ENCODE measurements at places on chromosomes 2 and 18. TPM values are rescaled to one million over a fixed set of nuclear protein-coding genes. Genes with fewer than 3 reads are reported as not detected.

IL1RL1 gene
- total RNA-seq = 32.3 TPM

GRCh38 chr18:48612917-48613316 lies 74.1 kb downstream of the CTIF start:
- H3K4me1 ChIP-seq = no peaks in the 10 kb centered on the region
- no peak overlapping the region for H3K27ac ChIP-seq
- H3K36me3 ChIP-seq = no peaks in the 10 kb centered on the region
- no peak for DNase-seq
- H3K4me3 ChIP-seq = no peak overlapping the region
- no peaks in the 10 kb centered on the region for H3K27me3 ChIP-seq

DNA sequence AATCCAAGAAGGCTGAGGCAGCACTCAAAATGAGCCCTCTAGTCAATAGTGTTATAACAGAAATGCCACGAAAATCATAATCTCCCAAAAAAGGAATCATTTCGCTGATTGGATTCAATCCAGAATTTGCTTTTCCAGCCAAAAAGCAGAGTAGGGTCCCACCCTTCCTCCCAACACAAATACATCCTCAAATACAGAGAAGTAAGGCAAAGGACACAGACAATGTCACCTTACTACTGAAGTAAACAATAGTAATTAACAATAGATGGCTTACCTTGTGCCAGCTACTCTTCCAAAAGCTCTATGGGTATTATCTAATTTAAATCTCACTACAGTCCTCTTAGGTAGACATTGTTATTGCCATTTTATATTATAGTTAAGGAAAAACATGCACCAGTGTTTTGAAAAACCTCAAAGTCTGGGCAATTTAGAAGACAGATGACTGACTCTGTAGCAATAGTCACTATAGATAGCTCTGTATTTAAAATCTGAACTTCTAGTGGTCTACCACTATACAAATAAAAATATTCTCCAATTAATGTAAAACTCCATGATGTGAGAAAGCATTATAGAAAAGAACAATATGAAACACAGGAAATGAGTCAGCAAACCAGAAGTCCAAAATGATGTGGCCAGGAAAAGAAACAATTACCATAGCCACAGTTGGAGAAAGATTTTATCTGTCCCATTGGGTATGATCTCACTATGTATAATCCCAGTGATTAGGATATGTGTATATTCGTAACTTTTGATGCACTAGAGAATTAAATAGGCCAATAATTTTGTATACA lies 305.0 kb upstream of the ERBB4 start:
- no peak for DNase-seq
- H3K27me3 ChIP-seq = no peaks in the 10 kb centered on the region
- no peak overlapping the region for H3K4me3 ChIP-seq
- no peaks in the 10 kb centered on the region for H3K36me3 ChIP-seq
- H3K27ac ChIP-seq = no peak overlapping the region
- no peaks in the 10 kb centered on the region for H3K4me1 ChIP-seq

GRCh38 chr2:217832115-217832514 lies 170.7 kb downstream of the TNS1 start:
- H3K4me1 ChIP-seq = peaks cover 37% of the 10 kb centered on the region
- no peaks in the 10 kb centered on the region for H3K27me3 ChIP-seq
- H3K4me3 ChIP-seq = no peak overlapping the region
- DNase-seq = no peak
- H3K27ac ChIP-seq = no peak overlapping the region

DNA sequence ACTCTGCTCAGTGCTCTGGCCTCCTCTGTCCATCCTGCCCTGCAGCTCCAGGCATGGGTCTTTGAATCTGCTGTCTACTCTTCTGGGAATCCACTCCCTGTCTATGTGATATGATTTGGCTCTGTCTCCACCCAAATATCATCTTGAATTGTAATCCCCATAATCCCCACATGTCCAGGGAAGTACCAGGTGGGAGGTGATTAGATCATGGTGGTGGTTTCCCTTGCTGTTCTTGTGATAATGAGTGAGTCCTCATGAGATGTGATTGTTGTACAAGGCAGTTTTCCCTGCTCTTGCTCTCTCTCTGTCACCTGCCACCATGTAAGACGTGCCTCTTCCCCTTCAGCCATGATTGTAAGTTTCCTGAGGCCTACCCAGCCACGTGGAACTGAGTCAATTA lies 881.8 kb upstream of the ID2 start:
- H3K27ac ChIP-seq = no peak overlapping the region
- H3K27me3 ChIP-seq = no peaks in the 10 kb centered on the region
- no peaks in the 10 kb centered on the region for H3K4me1 ChIP-seq
- H3K36me3 ChIP-seq = no peaks in the 10 kb centered on the region
- H3K4me3 ChIP-seq = no peak overlapping the region

GRCh38 chr18:37341473-37342086 lies 224.0 kb downstream of the CELF4 start:
- H3K4me3 ChIP-seq = no peak overlapping the region
- no peak overlapping the region for H3K27ac ChIP-seq
- DNase-seq = no peak
- no peaks in the 10 kb centered on the region for H3K36me3 ChIP-seq

GRCh38 chr2:65340898-65341681 lies 91.3 kb downstream of the SPRED2 start:
- no peaks in the 10 kb centered on the region for H3K4me1 ChIP-seq
- no peak overlapping the region for H3K4me3 ChIP-seq
- DNase-seq = no peak
- H3K27me3 ChIP-seq = no peaks in the 10 kb centered on the region

- no peaks in the 10 kb centered on the region for H3K27me3 ChIP-seq
- no peaks in the 10 kb centered on the region for H3K36me3 ChIP-seq
- peaks cover 6% of the 10 kb centered on the region for H3K4me1 ChIP-seq
- H3K4me3 ChIP-seq = peak overlapping the region; percentile 96
- H3K27ac ChIP-seq = peak overlapping the region; percentile 85
- peak; percentile 67 for DNase-seq
These were observed 542 bp downstream of the PGAP1 start for GRCh38 chr2:196925768-196926561.

GRCh38 chr2:10591207-10591606 lies 98.6 kb downstream of the NOL10 start:
- no peak for DNase-seq
- H3K36me3 ChIP-seq = no peaks in the 10 kb centered on the region
- peaks cover 5% of the 10 kb centered on the region for H3K4me1 ChIP-seq
- peak overlapping the region; percentile 19 for H3K27ac ChIP-seq

DNA sequence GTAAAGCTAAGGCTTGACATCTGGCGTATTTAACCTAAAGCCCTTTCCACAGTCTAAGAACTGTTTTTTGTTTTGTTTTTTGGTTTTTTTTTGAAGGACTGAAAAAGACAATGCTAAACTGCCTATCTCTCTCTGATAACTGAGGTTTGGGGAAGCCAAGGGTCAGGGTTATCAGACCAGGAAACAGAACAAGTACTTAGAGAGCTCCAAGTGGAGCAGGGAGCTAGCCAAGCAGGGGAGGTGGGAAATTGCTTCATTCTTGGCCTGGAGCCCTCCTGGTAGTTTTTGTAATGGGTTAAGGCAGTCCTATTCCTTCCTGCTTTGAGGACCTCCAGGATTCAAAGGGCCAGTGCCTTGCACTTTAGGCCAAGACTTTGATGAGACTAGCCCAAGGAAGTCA lies 154.3 kb upstream of the LTBP1 start:
- no peak overlapping the region for H3K4me3 ChIP-seq
- no peak for DNase-seq
- H3K4me1 ChIP-seq = no peaks in the 10 kb centered on the region

- no peaks in the 10 kb centered on the region for H3K36me3 ChIP-seq
- no peak for DNase-seq
- H3K27me3 ChIP-seq = no peaks in the 10 kb centered on the region
- no peak overlapping the region for H3K4me3 ChIP-seq
- no peak overlapping the region for H3K27ac ChIP-seq
These were observed 20.5 kb downstream of the FHL2 start for GRCh38 chr2:105378276-105378840.

NXPH2 gene
- total RNA-seq = 0.57 TPM

DNA sequence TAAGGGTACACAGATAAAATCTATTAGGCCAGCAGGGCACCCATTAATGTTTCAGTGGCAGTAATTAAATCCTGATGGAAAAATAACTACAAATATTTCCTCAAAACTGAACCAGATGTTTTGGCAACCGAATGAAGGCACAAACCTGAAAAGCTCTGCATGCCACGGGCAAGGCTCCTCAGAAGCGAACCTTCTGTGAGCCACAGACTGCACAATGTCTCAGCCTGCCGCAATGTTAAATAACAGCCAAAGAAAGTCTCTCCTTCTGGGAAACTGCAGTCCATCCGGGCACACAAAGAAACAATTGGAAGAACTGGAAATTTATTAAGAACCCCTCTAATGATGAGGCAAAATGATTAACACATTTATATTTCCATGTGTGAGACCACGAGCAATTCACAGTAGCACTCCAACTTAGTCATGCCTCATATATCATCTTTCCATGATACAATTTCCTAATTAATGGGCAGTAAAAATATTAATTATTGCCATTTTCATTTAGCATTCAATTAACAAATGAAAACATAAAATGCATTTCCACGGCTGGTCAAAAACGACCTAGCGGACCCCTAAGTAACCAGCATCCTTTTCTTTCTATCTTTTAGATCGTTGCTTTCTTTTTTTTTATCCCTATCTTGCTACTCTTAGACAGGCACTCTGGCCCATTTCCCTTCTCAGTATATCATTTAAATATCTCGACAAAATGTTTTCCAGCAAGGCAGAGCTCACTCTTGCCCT lies 237.5 kb downstream of the EPHA4 start:
- no peak for DNase-seq
- H3K4me3 ChIP-seq = no peak overlapping the region
- no peak overlapping the region for H3K27ac ChIP-seq
- no peaks in the 10 kb centered on the region for H3K36me3 ChIP-seq
- H3K4me1 ChIP-seq = no peaks in the 10 kb centered on the region
- H3K27me3 ChIP-seq = no peaks in the 10 kb centered on the region

UPP2 gene
- 0.19 TPM for total RNA-seq

DNA sequence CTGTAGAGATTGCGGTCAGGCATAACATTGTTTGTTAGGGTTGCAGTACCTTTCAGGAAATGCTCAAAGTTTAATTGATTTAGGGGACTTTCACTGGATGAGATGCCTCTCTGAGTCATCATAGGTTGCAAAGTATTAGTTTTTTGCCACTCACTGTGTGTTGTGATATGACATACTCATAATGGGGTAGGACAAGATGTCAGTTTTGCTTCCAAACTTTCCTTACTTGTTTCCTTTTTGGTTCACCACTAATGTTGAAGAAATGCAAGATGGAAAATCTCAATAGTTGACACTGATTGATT lies 35.0 kb upstream of the PTH2R start:
- no peaks in the 10 kb centered on the region for H3K36me3 ChIP-seq
- H3K27ac ChIP-seq = no peak overlapping the region
- H3K27me3 ChIP-seq = no peaks in the 10 kb centered on the region
- no peak overlapping the region for H3K4me3 ChIP-seq
- DNase-seq = no peak

All from kidney (tissue), 22 donors.